Progenitor cell of endocrine pancreas (in vitro differentiated cells): ENCODE measurements at places on chromosomes 16 and 17. TPM values are rescaled to one million over a fixed set of nuclear protein-coding genes. Genes with fewer than 3 reads are reported as not detected.

RBL2 gene
- total RNA-seq = 37.7 and 39.1 TPM in 2 replicates

DNA sequence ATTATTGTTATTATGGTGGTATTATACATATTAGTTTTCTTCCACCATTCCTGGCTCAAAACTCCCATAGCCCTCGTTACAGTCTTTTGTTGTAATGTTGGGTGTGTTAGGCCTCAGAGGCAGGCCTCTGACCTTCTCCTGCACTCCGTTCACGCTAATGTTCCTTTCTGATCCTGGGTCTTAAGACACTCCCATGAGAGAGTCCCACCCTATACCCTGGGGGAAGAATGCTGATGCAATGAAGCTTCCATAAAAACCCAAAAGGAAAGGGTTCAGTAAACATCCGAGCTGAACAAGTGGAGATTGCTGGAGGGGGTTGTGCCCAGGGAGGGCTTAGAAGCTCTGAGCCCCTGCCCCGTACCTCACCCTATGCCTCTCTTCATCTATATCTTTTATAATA, 141.3 kb upstream of the NETO2 start:
- no peak for DNase-seq
- H3K27ac ChIP-seq = no peak overlapping the region
- no peak overlapping the region for H3K4me3 ChIP-seq
- H3K27me3 ChIP-seq = no peaks in the 10 kb centered on the region
- peaks cover 23% of the 10 kb centered on the region for H3K36me3 ChIP-seq

GRCh38 chr16:65601781-65602180, 479.9 kb upstream of the CDH11 start:
- H3K27me3 ChIP-seq = peaks cover 3% of the 10 kb centered on the region
- no peak for DNase-seq
- H3K4me1 ChIP-seq = peaks cover 7% of the 10 kb centered on the region
- H3K27ac ChIP-seq = no peak overlapping the region

DNA sequence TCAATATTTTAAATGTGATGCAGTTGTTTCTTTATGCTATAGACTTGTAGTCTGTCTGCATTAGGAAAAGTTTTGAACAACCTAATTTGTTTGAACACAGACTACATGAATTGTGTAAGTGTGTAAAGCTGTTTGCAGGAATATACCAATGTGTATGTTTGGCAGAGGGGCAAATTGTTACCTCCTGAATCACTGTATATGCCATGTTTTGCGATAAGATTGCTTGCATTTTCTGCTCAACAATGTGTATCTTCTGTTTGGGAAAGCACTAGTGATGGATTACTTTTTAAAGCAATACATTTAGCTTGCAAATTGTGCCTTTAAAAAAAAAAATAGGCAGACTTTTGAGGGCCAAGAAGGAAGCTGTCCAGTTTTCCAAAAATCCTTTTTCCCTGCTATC, 14.6 kb downstream of the RBBP6 start:
- H3K4me3 ChIP-seq = no peak overlapping the region
- H3K27me3 ChIP-seq = no peaks in the 10 kb centered on the region
- no peak overlapping the region for H3K27ac ChIP-seq
- peaks cover 24% of the 10 kb centered on the region for H3K36me3 ChIP-seq
- DNase-seq = no peak

DNA sequence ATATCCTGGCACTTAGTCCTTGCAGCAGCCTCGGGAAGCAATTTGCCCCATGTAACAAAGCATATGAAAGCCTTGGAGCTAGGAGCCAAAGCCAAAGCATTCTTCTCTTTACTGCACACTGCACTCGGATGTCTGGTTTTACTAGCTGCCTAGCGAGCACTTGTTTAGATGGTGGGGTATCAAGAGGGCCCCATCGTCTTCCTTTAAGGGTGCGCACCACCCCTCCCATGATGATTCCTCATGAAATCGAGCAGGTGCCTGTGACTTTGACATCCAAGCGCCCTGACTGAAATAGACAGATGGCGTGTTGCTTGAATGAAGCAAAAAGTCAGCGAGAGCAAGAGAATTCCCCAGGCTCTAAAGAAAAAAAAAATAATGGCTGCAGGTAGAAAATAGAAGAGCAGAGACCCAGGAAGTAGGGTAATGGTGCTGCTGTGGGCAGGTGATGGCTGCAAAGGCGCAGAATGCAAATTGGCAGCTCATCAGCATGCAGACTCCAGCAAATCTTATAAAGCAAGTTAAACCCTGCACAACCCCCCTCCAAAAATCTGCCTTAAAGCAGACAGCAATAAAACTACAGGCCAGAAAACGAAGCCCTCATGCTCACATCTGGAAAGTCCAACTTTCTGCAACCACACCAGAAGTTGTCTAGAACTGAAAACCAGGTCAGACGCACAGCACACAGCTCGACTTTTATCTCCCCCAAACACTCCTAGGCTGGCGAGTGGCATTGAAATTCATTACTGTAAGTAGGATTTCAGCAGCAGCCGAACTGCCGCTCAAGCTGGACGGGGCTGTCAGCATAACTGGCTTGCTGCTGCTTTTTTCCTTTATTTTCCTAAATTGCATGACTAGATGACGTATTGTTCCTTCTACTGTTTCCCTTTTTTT, 384.3 kb downstream of the RBFOX1 start:
- no peaks in the 10 kb centered on the region for H3K36me3 ChIP-seq
- no peak overlapping the region for H3K4me3 ChIP-seq
- no peak for DNase-seq
- no peak overlapping the region for H3K27ac ChIP-seq

CES1 gene
- total RNA-seq = not detected in 2 replicates

GRCh38 chr17:290121-290521, 62.5 kb downstream of the RPH3AL start:
- H3K4me1 ChIP-seq = peaks cover 1% of the 10 kb centered on the region
- peaks cover 6% of the 10 kb centered on the region for H3K36me3 ChIP-seq
- H3K27me3 ChIP-seq = no peaks in the 10 kb centered on the region
- no peak overlapping the region for H3K27ac ChIP-seq
- no peak overlapping the region for H3K4me3 ChIP-seq

DNA sequence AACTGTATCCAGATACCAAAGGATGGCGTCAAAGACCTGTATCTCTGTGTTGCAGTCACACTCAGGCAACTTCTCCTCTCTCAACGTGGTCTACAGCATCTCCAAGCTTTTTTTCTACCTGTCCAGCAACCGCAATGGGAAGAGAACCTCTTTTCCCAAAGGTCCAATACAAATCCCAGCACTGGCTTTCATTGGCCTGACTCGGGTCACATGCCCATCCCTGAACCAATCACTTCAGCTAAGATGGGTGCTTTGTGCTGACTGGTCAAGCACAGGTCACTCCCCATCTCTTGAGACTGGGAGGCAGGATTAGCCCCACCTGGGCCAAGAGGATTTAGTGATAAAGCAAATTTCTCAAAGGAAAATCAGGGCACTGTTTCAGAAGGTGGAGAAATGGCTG, 71.2 kb upstream of the C16orf82 start:
- H3K27ac ChIP-seq = no peak overlapping the region
- H3K4me1 ChIP-seq = no peaks in the 10 kb centered on the region
- H3K4me3 ChIP-seq = no peak overlapping the region
